H1 (cell line): ENCODE measurements at places on chromosomes 4 and X.

DNA sequence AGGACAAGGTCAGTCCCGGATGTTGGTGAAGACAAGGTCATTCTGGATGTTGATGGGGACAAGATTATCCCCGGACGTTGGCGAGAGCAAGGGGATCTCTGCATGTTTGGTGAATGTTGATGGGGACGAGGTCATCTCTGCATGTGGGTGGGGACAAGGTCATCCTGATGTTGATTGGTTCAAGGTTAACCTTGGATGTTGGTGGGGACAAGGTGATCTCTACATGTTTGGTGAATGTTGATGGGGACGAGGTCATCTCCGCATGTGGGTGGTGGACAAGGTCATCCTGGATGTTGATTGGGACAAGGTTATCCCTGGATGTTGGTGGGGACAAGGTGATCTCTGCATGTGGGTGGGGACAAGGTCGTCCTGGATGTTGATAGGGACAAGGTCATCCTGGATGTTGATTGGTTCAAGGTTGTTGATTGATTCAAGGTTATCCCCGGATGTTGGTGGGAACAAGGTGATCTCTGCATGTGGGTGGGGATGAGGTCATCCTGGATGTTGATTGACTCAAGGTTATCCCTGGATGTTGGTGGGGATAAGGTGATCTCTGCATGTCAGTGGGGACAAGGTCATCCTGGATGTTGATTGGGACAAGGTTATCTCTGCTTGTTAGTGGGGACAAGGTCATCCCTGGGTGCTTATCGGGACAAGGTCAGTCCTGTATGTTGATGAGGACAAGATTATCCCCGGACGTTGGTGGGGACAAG lies 28.8 kb upstream of the PLCXD1 start:
- no peak for DNase-seq

DNA sequence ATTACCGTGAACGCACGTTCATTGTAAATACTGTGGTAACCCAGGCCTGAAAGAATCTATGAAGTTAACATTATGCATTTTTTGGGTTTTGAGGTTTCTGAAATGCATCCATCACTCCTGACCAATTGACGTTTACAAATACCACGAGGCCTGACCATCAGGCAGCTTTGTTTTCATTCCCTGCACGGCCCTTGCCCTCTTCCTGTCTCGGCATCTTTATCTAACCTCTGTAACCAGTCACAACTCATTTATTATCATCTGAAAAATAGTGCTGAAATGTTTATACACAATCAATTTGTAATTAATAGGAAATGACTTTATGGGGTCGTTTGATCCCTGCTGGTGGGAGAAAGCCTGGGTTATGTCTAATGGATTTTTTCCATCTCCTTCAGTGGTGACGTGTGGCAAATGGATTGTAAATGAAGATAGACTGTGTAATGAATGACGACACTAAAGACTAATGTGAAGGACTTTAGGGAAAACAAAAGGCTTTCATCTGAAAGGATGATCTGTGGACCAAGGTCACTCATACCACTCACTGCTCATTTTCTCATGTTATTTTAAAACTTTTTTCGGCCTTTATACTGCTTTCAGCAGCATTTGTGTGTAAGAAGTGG lies 102.7 kb upstream of the SORBS2 start:
- no peak for DNase-seq

DNA sequence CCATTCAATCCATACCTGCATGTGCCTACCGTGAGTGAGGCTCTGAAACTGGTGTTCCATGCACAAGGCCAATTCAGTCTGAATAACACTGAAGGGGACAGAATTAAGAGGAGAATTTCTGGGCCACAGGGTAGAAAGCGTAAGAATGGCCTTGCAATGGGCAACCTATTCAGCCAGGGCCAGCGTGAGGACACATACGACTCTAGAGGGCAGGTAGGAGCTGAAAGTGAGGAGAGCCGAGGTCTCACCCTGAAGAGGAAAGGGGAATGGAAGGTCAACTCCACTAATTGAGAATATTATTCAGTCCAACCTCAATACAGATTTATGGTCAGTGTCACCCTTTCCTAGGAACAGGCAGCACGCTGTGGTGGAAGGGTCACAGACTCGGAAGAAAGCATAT lies 202.2 kb downstream of the TRIML1 start:
- DNase-seq, result no peak

DNA sequence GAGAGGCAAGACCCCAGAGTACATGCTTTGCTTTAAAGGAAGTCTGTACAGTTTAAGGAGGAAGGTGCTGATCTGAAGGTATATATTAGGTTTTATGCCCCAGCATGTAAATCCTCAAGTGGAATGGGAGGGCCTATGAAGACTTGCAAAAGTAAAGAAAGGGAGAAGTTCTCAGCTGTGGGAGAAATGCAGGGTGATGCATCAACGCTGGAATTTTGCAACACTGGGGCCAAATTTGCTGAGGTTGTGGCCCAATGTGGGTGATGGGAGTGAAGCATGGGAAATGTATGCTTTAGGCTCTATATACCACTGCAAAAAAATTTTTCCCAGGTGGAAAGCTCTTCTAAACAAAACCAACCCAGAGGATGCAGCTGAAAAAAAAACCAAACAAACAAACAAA lies 33.8 kb upstream of the GPR174 start:
- DNase-seq, result no peak

GRCh38 chr4:108838451-108838850 lies 75.6 kb upstream of the ETNPPL start:
- no peak for DNase-seq

DNA sequence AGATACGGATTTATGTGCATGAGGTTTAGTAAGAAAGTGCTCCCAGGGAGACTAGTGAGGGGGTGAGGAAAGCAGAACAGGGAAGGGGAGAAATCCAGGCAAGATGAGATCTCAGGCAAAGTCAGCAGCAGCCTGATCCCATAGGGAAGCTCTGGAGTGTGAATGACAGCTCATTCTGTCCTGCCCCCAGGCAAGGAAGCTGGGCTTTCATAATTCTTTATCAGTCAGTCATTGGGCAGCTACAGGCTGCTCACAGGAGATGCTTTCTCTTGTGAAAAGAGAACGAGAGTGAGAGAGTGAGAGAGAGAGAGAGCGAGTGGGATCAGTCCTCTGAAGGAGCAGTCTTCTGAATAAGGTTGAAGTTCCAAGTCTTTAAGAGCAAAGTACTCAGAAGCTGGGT lies 48.1 kb downstream of the SRPX start:
- DNase-seq, result no peak

- DNase-seq, result no peak
These were observed 143.4 kb upstream of the WDR1 start for GRCh38 chr4:10259976-10260375.

DNA sequence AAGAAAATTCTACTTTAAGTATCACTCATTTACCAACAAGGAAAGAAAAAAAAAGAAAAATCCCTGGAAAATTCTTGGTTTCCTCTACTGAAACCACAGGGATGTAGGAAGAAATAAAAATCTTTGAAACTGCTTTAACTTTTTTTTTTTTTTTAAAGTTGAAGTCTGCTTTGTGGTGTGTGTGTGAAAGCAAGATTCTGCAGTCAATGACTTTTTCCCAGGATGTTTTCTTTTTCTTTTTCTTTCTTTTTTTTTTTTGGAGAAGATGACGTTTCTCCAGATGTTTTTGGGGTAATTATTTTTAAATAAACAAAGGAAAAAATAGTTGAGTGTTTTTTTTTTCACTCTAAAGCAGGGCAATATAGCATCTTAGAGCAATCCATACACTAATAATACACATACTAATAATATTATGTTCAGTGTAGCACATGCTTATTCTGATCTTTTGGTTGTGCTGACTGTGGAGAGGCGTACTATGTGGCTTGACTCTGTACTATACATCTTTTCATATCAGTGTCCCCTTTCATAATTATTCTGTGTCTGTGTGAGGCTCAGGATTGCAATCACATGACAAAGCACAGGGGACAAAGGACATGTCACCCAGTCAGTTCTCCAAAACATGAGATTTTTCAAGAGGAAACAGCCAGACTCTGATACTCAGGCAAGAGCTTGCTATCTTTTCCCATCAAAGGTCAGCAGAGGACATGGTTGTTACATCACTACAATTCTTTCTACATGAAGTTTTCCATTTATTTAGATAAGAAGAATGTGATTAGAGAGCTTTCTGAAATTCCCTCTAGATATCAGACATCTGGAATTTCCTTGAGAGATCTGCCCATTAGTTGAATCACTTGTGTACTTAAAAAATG lies 111.0 kb downstream of the PDE5A start:
- no peak for DNase-seq

DNA sequence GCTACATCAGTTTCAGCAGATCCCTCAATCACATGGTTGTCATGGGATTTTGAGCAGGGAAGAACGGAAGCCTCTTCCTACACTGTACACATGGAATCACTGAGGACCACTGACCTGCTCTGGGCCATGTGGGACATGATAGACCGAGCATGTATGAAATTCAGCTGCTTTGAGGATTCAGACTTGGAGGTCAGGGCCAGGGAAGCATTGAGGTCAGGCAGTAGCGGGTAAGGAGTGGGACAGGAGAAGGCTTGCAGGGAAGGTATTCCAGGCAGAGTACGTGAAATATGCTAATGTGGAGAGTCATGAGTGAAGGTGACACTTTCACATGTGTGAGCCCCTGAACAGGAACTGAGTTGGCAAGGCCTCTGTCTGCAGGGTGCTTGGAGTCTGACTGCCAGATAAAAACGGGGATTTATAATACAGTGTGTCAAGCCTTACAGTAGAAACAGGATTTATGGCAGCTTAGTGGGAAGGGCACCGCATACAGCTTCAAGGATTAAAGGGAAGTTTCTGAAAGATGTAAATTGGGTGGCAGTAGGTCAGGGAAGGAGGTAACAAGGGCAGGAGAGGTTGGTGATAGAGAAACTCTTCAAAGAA lies 111.7 kb downstream of the STK32B start:
- no peak for DNase-seq

- DNase-seq, result no peak
These were observed 87.7 kb downstream of the FBXW7 start for GRCh38 chr4:152448038-152448707.

DNA sequence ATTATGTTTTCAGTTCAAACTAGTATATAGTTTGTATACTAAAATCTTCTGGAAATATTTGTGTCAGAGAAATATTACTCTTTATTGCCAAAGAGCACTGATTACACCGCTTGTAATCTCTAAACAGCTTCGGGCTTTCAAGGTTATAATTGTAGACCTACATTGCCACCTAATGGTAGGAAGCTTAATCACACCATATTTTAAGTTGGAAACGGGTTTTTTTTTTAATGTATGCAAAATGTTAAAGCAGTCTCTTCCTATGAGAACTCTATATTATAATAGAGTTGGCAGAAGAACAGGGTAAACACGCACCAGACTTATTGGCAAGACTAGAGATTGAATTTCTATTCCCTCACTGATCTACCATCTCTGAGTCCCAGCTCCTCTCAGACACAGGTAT lies 19.5 kb upstream of the NFXL1 start:
- no peak for DNase-seq

GRCh38 chrX:16999275-16999674 lies 52.8 kb downstream of the REPS2 start:
- DNase-seq, result no peak

DNA sequence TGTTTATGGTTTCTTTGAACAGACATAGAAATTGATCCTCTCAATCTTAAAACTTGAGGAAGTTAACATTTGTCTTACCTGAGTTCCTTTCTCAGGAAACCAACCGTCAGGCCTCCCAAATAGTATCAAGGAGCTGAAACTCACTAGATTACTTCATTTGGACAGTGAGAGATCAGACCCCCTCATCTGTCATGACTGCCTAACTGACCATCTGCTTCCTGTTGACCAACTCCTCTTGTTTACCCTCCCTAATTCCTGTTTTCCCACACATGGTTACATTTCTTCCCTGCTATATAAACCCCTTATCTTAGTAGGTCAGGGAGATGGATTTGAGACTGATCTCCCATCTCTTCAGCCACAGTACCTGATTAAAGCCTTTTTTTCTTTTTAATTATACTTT lies 46.2 kb upstream of the NMU start:
- DNase-seq, result no peak

- no peak for DNase-seq
These were observed 303.0 kb downstream of the EPHA5 start for GRCh38 chr4:65367306-65367705.

DNA sequence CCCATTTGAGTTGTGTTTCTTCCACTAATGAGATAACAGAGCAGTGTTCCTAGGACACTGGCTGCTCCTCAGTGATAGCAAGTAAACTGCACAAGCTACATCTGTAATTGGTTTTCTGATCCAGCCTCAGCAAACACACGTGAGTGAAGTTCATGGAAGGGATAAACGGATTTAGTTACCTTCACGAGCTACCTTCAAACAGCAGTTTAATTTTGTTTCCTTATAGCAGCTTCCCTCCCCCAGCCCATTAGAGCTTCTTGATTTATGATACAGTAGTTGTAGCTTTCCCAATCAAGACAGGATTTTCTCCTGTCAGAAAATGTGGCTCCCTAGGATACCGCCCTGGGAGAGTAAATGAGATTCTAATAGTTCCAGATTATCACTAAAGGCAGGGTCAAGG lies 634.2 kb upstream of the FAT1 start:
- DNase-seq, result no peak

GRCh38 chr4:187139141-187139540 lies 415.5 kb upstream of the FAT1 start:
- no peak for DNase-seq

GRCh38 chrX:52262195-52262546 lies 77.5 kb downstream of the MAGED4 start:
- DNase-seq, result no peak

- no peak for DNase-seq
These were observed 95.4 kb upstream of the BANK1 start for GRCh38 chr4:101695176-101695575.

- no peak for DNase-seq
These were observed 4.7 kb upstream of the RENBP start for GRCh38 chrX:153948847-153949805.

DNA sequence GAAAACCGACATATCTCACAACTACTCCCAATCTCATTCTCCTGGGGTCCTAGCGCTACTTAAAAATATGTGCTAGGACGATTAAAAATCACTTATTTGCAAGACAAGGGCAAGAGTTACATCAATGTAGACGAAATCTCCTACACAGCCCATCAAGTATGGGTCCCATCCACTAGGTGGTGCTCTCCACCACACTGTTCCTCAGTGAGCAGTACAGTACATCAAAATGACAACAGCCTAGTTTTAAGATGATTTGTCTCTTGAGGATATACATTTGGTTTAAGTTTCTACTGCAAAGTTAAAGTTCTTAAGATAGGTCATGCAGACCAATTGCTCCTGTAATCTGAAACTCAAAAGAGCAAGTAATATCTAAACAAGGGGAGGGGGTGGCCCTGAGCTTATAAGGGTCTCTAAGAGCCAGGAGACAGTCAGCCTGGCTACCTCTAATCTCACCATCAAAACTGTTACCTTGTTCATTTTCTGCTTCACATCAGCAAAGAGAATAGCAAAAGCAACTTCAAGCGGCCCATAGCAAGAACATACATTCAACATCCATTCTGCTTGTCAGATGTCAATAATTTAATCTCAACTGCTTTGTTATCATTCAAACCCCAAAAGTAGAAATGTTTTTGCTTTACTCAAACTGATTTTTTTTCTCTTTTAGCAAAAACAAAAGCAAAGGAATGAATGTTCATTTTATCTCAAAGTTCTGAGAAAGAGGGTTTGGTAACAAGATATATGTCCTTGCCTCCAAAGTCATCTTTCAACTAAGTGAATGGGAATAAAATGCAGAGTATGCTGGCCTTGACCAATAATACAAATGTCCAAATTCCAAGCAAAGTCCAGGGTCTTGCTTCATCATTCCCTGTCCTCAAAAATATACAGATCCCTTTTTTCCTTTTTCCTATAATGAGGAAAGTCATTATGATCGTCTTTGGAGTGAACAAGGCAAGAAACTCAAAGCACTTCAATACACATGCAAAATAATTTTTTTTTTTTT lies 53.1 kb downstream of the STX18 start:
- DNase-seq, result peak; percentile 74

GRCh38 chr4:6674500-6675149 lies 19.1 kb upstream of the S100P start:
- DNase-seq, result no peak

GRCh38 chrX:21014326-21014725 lies 359.9 kb upstream of the CNKSR2 start:
- no peak for DNase-seq
